ENCODE measurements at places on chromosomes 6 and 20.

DNA sequence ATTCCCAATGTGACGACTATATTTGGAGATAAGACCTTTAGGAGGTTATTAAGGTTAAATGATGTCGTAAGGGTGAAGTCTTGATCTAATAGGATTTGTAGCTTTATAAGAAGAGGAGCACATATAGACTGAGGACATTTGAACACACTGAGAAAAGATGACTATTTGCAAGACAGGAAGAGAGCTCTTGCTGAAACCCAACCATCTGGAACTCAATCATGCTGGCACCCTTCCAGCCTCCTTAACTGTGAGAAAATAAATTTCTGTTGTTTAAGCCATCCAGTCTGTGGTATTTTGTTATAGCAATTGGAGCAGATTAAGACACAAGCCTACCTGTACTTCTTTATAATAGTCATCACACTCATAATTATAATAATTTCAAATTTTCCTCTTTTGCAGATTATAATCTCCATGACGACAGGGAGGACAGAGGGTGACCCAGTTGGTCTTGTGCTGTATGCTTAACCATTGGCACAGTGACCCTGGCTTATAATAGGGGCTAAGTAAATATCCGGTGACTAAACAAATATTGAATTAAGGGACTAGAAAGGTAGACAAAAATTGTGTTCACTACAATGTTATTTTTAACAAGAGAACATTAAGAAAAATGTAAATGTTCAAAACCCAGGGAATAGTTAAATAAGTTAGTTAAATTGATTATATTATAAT is 206.4 kb upstream of the HDDC2 start:
- peak; percentile 14 for DNase-seq

- no peak for DNase-seq
Observed at GRCh38 chr6:44251576-44252524, 4.9 kb downstream of the HSP90AB1 start.

GRCh38 chr6:130070792-130071191 is 52.4 kb downstream of the L3MBTL3 start:
- peak; percentile 25 for DNase-seq

GRCh38 chr6:152078001-152078400 is 270.5 kb downstream of the ESR1 start:
- DNase-seq: no peak

- peak; percentile 90 for DNase-seq
Observed at GRCh38 chr6:106084106-106084988, 1.8 kb upstream of the PRDM1 start.

DNA sequence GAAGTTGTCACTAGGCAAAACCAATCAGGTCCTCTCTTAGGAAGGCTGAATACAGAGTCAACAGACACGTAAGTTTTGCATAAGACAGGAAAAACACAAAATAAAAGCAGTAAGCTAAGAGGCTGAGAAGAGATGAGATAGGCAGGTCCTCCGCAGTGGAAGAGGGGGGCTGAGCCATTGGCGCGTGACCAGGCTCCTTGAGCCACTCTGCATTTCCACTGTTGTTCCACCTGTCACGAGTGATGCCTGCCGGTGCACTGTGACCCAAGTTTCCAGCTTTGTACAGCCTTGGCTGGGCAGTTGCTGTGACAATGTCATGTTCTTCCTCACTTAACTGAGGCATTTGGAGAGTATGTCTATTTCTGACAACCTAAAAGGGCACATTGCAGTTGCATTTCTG is 58.6 kb downstream of the NUDT3 start:
- DNase-seq: no peak

- peak; percentile 43 for DNase-seq
Observed at GRCh38 chr6:34352305-34352937, 40.0 kb downstream of the NUDT3 start.

DNA sequence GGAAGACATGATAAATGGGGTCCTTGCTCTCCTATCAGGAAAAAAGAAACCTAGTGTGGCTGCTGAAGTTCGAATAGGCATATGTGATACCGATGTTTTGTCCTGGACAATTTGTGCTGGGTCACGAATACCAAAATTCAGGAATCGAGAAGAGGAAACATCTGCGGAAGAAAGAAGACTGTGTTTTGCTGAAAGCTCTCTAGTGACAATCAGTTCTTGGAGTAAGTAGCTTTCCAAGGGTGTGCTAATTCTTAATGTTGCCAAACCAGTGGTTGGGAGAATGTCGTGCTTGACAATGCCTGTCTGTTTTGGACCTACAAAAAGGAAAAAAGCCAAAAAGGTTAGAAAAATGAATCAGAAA is 956.1 kb downstream of the PHF3 start:
- DNase-seq: no peak

DNA sequence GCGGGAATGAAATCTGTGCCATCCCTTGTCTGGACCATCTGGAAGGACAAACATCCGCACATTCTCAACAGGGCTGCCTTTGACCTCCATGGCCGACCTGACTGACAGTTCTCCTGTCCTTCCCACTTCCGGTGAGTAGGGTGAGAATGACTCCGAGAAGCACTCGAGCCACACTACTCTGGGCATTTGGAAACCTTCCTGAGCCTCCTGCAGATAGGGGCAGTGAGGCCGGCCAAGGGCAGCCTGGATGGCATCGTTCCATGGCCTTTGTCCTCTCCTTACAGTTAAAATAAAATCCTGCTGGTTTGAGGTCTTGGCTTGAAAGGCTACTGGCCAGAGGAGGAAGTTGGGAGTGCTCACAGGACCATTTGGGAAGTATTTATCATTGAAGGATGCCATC is 70.9 kb upstream of the QKI start:
- DNase-seq: no peak

- DNase-seq: peak; percentile 52
Observed at GRCh38 chr6:89145091-89145955, 532 bp upstream of the PM20D2 start.

GRCh38 chr20:47241345-47241781 is 115.1 kb downstream of the ZMYND8 start:
- DNase-seq: peak; percentile 61

DNA sequence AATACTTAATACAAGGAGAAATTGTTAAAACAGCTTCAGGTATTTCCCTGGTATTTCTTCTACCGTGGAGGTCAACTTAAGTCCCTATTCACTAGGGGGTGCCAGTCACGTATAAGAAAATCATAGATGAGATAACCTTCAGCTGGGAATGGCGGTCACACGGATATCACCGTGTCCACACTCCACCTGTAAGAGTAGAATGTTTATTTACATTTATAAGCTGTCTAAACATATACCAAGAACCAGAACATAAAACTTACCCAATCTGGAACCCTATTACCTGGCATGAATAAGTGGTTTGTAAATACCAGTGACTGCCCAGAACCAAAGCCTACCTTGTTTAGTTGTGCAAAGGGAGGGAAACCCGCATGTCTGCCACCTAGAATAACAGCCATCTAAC is 1.9 kb upstream of the ELOVL4 start:
- DNase-seq: peak; percentile 85

DNA sequence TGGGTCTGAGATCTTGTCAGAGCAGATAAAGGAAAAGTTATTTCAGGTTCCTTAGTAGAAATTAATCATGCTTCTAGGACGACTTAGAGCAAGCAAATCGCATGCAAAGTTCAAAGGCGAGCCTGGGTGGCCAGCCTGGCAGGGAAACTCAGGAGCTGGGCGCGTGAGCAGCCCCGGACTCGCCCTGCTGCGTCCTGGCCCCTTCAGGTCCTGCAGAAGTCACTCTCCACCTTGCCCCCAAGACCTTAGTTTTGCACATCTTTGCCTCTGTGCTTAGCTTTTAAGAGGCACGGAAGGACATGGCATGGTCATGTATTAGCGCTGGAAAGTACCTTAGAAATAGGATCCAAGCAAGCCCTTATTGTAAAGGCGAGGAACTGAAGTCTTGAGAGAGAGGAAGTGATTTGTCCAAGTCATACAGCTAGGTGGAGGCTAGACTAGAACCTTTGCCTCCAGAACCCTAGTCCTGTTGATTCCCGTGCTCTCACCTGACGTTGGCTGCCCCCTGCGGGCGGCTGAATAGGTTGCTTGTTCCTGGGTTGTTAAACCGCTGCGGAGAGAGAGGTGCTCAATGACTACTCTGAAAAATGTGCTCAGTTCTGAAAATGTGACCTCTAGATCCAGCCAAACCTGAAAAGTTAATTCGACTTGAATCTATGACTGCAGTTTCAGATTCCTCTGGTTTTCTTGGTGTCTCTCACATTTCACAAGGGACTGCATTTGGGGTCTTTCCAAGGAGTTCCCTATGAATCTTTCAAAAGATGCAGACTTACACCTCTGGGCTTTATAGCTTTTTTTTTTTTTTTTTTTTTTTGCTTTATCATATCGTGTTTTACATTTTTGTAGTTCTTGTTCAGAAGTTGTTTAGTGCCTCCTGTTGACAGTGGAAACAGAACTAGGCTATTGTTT is 2.7 kb downstream of the MYB start:
- DNase-seq: peak; percentile 28

- no peak for DNase-seq
Observed at GRCh38 chr20:24833592-24833991, 115.5 kb upstream of the CST7 start.

DNA sequence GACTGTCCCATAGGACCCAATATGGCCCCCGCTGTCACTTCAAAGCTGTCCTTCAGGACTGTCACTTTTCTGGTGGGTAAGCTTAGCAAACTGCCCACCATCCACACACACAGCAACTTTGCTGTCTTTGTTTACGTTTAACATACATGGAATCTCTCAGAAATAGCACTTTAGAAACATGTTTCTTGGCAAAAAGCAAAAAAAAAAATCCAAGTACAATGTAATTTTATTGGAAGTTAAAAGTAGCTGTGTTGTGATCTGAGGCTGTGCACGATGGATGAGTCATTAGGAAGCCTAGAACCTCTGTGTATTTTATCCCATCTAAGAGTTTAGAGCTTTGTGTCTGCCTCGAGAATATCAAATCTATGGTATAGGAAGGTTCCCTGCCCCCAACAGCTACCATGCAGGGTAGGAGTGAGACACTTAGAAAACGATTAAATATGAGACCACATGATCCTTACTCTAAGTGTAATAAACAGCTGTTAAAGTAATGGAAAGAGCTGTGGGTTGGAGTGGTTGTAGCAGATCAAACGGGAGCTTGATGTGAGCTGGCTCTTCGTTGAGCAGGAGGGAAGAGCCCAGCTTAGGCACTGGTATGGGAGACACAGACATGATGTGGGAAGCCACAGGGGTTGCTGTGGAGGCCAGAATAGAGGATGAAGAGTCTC is 119.5 kb downstream of the PLEKHG1 start:
- DNase-seq: peak; percentile 6

GRCh38 chr6:13519839-13520238 is 32.4 kb upstream of the GFOD1 start:
- no peak for DNase-seq

All from GM23248 (cell line).